ENCODE measurements at places on chromosomes 2 and 18. TPM values are rescaled to one million over a fixed set of nuclear protein-coding genes. Genes with fewer than 3 reads are reported as not detected.

GRCh38 chr2:214005337-214005736, 405.5 kb upstream of the VWC2L start:
- no peak for DNase-seq

DNA sequence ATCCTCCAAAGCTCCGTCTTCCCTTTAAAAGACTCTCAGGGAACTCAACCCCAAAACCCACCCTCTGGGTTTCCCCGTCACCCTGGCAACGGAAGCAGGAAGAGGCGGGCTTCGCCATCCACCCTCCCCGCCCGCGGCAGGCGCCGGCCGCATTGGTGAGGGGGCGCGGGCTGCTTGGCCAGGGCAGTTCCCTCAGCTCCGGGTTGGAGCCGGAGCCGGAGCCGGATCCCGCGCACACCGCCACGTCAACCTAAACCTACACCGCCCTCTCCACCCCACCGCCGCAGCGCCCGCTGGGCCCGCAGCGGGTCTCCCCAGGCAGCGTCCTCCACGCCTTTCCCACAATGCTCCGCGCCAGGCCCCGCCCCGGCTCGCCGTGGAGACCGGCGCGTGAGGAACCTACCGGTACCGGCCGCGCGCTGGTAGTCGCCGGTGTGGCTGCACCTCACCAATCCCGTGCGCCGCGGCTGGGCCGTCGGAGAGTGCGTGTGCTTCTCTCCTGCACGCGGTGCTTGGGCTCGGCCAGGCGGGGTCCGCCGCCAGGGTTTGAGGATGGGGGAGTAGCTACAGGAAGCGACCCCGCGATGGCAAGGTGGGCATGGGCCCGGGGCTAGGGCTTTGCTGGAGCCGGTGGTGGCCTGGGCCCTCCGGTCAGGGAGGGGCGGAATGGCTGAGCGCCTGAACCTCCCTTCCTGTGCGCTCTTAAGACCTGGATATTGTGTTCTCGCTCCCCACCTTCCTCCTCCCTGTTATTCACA, at the start of gene DNAJC10:
DNAJC10 (plus strand) TSS at position 366 of the 758 bp plus-strand sequence. CDS start 1,830 bp downstream, outside the sequence.
- peak; percentile 70 for DNase-seq

HOXD4 gene
- not detected for total RNA-seq

- DNase-seq, result no peak
Measured at GRCh38 chr2:158599609-158600008, 142.9 kb downstream of the PKP4 start.

SP140 gene
- 1.7 TPM for total RNA-seq

GRCh38 chr2:83071352-83071751, 1387.7 kb downstream of the SUCLG1 start:
- no peak for DNase-seq

GRCh38 chr2:160288324-160288723, 88.3 kb upstream of the ITGB6 start:
- DNase-seq, result no peak
